Right cardiac atrium (tissue), 5 donors: ENCODE measurements at places on chromosomes 16 and 17.

DNA sequence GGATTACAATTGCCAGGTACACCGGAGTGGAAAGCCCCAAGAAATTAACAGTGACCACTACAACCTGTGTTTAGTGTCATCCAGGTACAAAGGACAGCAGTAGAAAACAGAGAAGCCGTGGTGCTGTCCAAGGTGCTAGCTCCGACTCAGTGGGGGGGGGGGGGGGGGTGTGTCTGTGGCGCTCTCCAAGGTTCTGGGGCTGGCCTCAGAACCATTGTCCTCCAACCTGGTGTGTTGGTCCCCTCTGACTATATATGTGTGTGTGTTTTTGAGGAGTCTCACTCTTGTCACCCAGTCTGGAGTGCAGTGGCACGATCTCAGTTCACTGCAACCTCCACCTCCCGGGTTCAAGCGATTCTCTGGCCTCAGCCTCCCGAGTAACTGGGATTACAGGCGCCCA, 5.8 kb upstream of the ZNF23 start:
- no peak for DNase-seq

DNA sequence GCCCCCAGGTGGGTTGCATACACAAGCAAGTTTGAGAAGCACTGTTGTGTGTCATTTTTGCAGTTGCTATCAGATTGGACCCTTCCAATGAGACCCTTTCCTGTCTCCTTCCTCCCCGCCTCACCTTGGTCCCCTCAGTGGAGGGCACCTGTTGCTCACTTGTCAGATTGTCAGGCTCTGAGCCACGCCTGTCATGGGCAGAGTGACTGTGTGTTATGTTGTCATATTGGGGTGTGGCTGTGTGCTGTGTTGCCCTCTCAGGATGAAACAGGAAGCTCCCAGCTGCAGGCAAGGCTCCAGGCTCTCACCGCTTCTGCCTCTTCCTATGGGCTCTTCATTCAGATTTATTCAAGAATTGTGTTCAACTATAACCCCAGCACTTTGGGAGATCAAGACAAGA, 302.9 kb downstream of the CPPED1 start:
- peak; percentile 36 for DNase-seq

- no peak for DNase-seq
Observed at GRCh38 chr16:13110124-13110796, 208.9 kb downstream of the SHISA9 start.

DNA sequence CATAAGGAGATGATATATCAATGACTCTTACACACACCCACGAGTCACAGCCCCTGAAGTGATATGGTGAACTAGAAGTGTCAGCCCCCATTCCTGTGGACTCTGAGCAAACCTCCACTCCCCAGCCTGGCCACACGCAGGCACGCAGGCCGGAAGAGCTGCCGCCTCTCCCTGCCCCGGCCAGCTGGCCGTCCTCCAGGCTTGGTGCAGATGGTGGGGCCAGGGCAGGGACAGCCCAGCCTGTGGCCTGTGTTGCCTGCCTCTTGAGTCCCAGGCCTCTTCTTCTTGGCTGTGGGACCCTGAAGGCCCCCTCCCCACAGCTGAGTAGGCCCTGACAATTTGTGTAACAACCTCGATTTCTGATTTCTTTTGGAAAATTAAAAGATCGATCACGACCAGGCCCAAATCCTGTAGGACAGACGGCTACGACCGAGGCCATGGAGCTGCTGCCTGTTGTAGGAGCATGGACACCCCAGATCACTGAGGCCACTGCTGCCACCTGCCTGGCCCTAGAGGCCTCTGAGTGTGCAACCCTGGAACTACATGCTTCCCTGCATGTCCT, 10.0 kb upstream of the MPRIP start:
- DNase-seq: peak; percentile 77

- no peak for DNase-seq
Observed at GRCh38 chr17:50549969-50550368, 3.0 kb downstream of the SPATA20 start.

- no peak for DNase-seq
Observed at GRCh38 chr16:17802571-17802970, 331.8 kb upstream of the XYLT1 start.

- no peak for DNase-seq
Observed at GRCh38 chr16:10612649-10613179, 32.3 kb upstream of the EMP2 start.

GRCh38 chr17:67375716-67376115, 1.4 kb upstream of the PITPNC1 start:
- DNase-seq: no peak

GRCh38 chr17:68320311-68320865, 29.1 kb downstream of the ARSG start:
- DNase-seq: no peak
